ENCODE measurements at places on chromosomes 7 and 10.

- DNase-seq: no peak
Observed at GRCh38 chr10:98365406-98366061, 49.4 kb downstream of the PYROXD2 start.

- no peak for DNase-seq
Observed at GRCh38 chr10:28981007-28981406, 303.7 kb downstream of the BAMBI start.

DNA sequence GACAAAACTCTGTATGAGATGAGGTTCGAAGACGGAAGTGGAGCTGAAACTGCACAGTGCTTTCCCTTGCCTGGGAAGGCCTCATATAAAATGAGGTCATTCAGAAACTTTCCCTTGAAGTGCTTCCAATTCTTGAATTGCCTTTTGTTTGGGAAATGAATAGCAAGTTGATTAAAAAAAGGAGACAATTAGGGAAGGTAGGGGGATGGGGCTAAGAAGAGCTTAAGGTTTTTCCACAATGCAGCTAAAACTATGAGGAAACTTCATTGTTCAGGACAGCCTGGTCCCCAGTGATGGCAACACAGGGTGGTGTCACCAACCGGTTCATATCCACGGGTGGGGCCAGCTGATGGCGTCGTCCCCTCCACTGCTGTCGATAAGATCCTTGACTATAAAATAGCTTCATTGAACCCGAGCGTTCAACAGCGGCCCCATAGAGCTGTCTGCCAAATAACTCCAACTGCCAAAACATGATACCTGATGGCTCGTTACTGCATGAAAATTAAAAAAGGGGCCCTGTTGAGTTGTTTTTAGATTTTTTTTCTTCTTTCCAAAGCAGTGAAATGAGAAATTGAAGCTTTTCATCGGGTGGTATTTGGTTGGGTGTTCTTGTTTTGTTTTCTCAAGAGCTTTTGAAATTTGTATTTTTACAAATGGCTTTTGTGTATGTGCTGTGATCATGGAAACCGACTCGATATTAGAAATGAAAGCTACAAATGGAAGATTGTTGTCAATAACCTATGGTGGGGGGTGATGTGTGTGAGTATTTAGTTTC lies 2.8 kb upstream of the CELF2 start:
- DNase-seq: no peak

DNA sequence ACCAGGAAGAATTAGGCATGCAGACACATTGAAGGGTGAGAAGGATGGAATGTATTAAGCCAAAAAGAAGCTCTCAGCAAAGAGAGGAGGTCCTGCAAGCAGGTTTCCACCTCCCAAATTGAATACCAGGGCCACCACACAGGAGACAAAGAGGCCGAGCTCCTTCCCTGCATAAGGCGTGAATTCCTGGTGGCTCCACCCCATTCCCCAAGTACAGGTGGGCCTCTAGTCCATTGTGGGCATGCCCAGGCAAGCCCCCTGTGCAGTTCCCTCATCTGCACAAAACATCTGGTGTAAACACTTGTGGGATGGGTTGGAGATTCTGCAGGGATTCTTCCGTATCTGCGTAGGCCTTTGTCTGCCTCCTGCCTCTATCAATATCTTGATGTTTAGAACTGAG lies 817.5 kb downstream of the NRG3 start:
- no peak for DNase-seq

DNA sequence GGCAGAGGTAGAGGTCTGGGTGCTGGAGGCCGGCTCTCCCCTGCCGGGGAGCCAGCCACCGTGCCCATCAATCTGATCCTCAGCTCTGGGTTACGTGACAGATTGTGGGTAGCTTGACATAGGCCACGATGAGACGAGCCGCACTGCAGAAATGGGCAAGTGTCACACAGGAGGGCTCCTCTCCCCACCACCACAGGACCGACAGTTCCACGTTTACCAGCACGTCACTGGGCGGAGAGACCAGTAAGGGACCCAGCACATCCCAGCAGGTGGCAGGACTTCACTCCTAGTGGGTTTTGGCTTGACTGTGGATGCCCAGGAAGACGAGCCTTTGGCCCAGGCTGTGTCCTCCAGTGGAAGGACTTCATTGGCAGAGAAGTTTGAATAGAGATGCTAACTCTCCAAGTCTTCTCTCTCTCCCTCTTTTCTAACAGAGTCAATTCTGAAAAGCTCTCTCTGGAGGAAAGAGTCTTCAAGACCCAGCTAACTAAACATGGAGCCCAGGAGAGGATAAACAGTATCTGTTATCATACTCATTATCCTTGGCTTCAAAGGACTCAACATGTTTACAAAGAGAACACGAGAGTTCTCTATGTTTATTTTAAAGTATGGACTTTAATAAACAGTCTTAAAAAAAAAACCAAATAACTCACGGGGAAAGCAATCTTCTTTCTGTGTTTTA lies 129.3 kb upstream of the JCAD start:
- no peak for DNase-seq

- DNase-seq: no peak
Observed at GRCh38 chr7:80393786-80394185, 118.1 kb downstream of the GNAT3 start.

- no peak for DNase-seq
Observed at GRCh38 chr10:75605096-75605495, 173.7 kb downstream of the LRMDA start.

DNA sequence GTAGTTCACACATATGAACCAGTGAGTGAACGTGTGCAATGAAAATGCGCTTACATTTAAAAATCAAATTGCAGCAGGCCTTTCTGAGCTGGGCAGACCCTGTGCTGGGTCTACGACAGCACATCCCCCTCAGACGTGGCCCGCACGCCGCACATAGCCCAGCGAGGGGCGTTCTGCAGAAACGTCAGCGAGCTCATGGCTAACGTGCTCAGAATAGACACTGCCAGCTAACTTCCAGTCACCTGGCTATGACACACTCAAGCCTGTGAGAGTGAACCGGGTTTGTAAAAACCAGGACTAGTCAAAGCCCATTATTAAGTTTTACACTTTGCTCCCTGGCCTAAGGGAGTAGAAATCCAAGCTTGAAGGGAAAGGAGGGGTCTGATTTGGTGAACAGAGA lies 108.1 kb upstream of the INSIG1 start:
- no peak for DNase-seq

GRCh38 chr10:43396061-43396927 lies 12.7 kb downstream of the HNRNPF start:
- DNase-seq: no peak

DNA sequence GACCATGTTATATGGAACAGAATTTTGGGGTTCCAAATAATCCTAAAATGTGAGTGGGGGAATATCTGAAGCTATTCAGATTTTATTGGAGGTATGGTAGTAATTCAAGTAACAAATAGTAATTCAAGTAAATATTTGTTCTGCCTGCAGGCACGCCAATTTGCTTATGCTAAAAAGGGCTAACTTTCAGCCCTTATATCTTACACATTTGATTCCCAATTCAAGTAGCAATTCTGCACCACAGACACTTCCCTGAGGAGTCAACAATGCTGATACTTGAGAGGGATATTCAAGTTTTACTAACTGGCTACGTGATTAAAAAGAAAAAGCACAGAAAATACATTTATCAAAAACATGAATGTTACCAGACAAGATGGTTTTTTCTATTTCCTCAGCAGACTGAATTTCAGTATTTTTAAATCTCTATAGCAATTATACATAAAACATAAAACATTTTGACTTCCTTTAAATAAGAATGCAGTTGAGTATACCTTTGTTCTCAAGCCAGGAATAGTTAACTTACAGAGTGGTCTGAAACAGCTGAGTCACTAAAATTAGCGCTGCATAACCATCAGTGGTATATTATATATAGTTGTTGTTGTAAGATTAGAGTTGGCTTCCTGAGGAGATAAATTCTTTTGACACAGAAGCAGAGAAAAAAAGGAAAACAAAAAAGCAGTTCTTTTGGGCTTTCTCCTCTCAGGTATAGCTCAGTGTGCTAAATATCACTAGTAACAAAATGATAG lies 33.9 kb downstream of the MTPN start:
- no peak for DNase-seq

GRCh38 chr10:54434782-54435181 lies 366.2 kb downstream of the PCDH15 start:
- DNase-seq: no peak

- DNase-seq: no peak
Observed at GRCh38 chr10:13168781-13169180, 7.4 kb downstream of the MCM10 start.
